ENCODE measurements at places on chromosomes 7 and 10.

GRCh38 chr10:121096617-121097431, 245.7 kb downstream of the WDR11 start:
- no peak for DNase-seq

GRCh38 chr10:48309711-48310226, 3.3 kb downstream of the MAPK8 start:
- no peak for DNase-seq

DNA sequence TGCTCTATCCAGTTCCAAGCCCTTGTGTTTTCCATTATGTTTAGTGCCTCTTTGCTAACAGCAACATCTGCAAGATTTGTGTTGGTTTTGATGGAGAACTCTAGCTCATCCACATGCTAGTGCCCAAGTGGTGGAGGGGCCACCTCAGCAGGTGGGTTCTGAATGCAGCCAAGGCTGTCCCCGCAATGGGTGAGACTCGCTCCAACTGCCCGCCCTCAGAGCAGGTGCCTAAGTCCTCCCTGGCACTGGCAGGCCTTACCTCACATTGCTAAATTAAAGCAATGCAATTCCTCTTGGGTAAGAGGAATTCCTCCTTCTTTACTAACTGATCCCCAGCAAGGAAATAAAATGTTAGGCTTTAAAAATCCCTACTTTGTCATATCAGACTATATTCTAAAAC, 146.8 kb downstream of the ADCY1 start:
- DNase-seq: no peak

- DNase-seq: no peak
These were observed at the start of gene CHST3 for GRCh38 chr10:71964098-71964742. Gene CHST3, plus strand, starts transcription at chr10:71964395. Its CDS starts 41,448 bp downstream, at chr10:72005843.

GRCh38 chr7:115146148-115146547, 224.3 kb downstream of the MDFIC start:
- DNase-seq: no peak

DNA sequence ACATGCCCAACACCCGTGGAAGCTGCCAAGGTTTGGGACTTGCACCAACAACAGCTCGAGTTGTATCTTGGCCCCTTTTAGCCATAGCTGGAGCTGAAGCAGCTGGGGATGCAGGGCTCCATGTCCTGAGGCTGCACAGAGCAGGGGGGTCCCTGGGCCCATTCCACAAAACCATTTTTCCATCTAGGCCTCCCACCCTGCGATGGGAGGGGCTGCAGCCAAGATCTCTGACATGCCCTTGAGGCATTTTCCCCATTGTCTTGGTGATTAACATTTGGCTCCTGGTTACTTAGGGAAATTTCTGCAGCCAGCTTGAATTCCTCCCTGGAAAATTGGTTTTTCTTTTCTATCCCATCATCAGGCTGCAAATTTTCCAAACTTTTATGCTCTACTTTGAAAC, 637.8 kb upstream of the VSTM2A start:
- DNase-seq: no peak

DNA sequence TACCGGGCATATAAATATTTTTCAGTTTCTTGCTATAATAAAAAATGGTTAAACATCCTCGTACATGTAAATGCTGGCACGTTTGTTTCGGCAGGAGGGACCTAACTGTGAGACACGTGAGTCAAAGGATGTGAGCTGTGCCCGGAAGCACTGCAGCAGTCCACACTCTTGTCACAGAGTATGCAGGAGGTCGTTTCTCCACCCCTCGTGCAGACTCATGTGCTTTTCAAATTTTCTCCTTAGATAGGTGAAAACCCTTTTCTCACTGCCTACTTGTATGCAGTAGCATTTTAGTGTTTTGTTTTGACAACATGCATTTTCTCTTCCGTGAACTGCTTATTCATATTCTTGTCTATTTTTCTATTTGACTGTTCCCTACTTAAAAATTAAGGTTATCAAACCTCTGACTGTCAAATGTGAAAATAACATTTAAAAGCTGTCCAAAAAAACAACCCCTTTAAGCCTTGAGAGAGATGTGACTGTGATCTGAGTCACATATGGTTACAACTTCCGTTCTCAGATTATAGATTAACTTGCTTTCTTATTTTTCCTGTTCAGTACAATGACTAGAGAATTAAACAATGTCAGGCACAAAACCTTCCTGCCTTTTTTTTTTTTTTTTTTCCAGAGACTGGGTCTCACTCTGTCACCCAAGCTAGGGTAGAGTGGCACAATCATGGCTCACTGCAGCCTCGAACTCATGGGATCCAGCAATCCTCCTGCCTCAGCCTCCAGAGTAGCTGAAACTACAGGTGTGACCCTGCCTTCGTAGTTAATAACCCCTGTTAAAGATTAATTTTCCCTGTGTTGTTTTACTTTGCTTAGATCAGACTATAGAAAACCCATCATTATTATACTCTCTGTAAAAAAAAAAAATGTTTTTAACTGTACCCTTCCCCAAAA, 45.1 kb downstream of the DPY19L1 start:
- no peak for DNase-seq

- no peak for DNase-seq
These were observed 27.1 kb downstream of the BBS9 start for GRCh38 chr7:33156441-33156840.

GRCh38 chr7:35518767-35519166, 176.2 kb downstream of the HERPUD2 start:
- DNase-seq: no peak

GRCh38 chr10:35379226-35380137, 43.2 kb downstream of the CCNY start:
- peak; percentile 77 for DNase-seq

DNA sequence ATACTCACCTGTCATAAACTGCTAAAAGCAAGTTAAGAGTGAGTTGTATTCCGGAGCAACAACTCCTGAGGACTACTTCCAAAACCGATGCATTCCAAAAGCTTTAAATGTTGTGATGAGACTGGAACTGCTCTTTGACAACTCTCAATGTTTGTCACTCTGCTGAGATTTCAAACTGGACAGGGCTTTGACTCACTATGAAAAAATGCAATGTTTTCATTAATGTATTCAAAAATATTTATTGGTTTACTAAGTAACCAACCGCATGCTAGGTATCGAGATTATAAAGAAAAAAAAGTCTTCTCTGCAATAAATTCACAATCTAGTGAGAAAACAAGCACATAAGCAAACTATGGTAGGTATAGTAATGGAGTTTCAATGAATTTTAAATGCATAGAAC, 107.9 kb upstream of the GNAI1 start:
- no peak for DNase-seq

DNA sequence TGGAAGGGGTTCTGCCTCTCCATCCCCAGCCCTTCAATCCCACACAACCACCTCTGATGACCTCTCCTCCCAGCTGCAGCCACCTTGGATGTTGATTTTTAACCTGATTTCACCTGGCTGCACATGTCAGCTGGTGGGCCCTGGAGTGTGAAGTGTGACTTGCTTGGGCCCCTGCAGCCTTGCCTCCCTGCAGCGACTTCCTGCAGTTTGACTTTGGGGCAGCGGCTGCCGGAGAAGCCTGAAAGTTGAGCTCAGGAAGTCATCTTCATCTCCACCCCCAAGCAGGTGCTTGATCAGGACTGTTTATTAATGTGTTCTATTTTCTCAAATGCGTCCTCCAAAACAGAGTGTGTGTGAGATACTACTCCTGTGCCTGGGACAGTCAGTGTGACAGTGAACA, 675.2 kb upstream of the GALNT17 start:
- DNase-seq: no peak

DNA sequence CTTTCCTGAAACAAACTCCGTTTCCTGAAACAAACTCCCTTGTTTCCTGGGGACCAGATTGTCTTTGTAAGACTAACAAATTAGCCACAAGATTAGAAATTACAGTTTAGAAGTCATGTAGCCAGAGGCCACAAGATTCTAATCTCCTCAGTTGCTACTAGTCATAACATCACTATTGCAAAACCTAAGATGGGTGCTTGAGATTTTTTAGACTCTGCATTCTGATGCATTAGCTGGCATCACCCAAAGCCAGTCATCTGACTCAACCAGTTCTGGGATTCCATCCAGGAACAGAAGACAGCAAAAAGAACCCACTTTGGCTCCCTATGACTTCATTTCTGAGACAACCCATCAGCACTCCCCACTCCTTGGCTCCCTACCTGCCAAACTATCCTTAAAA, 367.9 kb upstream of the MBL2 start:
- DNase-seq: no peak
